ENCODE measurements at places on chromosomes 12 and 14.
A peak's percentile ranks its signal among the peaks of the same experiment; 100 is the strongest.

DNA sequence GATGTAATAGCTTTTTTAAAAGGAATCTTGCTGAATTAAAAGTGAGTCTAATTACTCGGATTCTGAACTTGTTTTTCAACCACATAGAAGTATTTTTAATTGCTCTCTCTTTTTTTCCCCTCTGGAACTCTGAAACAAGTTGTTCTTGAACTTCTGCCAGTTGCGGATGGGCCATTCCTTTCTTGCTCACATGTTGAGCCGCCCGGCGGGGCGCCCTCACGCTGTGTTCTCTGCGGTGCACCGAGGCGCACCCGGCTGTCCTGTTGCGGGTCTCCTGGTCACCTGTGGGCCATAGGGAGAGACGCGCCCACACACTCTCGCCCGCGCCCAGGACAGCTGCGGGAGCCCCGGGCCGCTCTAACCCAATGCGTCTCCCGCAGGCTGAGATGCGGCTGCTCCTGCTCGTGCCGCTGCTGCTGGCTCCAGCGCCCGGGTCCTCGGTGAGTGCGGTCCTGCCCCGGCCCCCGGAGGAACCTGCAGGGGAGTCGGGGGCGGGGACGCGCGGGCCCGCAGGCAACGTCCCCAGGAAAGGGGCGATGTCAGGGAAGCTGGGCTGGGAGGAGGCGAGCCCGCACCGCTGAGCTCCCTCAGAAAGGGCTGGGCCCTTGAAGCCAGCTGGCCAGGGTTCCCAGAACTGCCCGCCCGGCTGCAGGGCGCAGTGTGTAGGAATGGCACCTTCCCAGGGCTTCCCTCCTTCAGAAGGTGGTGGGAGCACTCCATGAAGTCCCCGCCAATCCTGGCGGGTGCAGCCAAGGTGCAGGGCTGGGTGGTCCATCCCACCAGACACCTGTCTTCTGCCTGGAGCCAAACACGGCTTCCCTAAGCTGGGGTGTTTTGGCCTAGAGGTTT lies 2.3 kb downstream of the PAPLN start:
- no peak for DNase-seq

- no peak for DNase-seq
Measured at GRCh38 chr14:91575469-91576208, 65.5 kb upstream of the PPP4R3A start.

- DNase-seq = no peak
Measured at GRCh38 chr12:50784501-50784900, 20.6 kb downstream of the ATF1 start.

DNA sequence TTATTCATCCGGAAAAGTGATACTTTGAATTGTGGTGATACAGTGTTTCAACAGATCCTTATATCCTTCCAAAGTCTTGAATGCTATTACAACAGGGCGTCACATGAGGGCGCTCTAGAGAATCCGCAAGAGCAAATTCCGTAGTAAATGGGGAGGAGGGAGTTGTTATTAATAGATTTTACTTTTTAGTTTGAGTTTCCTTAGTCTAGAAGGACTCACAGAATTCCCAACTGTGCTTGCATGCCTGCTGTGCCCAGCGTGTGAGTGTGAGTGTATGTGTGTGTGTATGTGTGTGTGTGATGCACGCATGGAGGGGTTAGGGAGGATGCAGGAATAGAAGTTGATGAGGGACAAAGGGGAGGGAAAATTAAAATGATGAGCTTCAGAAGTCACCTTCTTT lies 375.3 kb downstream of the C12orf75 start:
- peak; percentile 55 for DNase-seq

DNA sequence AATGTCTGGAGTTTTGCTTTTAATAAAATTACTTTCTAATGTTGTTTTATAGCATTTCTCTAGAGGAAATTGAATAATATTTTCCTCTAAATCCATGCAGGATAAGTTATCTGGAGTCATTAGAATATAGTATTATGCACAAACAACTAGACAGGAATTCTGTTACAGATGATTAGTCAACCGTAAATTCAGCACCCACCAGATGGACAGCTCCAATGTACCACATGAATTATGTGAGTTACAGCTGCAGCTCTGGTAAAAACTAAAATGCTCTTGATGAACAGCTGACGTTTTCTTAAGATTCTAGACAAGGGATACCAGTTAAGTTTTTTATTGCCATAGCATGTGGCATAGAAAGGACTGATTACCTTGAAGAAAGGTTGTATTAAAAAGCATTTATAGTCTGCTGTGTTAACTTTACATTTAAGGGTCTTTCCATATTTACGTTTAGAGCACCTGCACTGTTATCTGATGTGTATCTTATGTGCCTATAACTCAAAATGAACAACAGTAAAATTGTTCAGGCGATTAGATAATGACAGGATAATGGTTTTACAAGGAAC lies 321.4 kb upstream of the LRFN5 start:
- DNase-seq = no peak

- no peak for DNase-seq
Measured at GRCh38 chr12:1044199-1044598, 53.2 kb downstream of the ERC1 start.

DNA sequence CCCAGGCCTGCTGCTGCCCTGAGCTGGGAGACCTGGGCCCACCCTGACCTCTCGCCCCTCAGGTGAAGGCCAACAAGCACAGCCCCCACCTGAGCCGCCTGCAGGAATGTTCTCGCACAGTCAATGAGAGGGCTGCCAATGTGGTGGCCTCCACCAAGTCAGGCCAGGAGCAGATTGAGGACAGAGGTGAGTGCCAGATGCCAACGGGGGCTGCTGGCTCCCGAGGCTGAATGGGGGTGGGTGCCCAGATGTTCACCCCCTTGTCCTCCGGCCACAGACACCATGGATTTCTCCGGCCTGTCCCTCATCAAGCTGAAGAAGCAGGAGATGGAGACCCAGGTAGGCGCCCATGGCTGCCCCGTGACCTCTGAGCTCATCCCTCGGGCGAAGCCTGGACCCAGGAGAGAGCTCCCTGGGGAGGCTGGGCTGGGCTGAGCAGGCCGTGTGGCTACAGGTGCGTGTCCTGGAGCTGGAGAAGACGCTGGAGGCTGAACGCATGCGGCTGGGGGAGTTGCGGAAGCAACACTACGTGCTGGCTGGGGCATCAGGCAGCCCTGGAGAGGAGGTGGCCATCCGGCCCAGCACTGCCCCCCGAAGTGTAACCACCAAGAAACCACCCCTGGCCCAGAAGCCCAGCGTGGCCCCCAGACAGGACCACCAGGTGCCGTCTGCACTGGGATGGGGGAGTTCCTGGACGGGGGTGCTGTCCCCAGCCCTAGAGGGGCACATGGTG lies 25.8 kb downstream of the HIP1R start:
- DNase-seq = no peak

DNA sequence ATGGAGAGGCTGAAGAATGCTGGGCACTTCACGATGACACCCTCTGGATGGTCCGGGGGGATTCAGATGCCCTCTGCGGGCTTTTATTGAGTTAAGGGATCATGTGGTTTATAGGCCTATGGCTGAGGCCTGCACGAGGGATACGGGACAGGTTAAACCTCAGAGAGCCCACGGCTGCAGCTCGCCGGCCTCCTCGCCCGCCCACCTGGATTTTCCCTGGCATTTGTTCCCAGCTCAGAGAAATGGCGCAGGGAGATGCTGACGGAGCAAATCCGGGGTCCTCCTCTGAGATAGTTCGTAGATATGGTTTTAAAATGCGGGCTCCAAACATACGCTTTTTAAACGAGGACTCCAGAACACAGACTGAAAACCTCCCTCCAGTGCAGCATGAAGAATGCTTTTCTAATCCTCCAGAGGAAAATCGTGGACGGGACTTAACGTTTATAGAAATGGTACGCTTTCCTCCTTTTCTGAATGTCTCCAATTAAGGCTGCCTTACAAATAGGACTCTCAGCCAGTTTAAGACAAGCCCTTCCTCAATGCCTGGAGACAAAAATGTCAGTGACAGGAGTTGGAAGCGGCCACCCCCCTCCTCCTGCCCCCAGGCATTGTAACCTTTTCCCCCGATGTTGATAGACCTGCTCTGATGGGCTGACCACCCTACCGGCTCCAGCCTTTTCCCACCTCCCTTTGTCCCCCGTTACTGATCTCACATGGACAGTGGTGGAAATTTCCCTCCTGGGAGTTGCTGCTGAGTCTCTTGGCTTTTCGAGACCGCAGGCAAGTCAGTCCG lies 16.6 kb downstream of the CCND2 start:
- no peak for DNase-seq

DNA sequence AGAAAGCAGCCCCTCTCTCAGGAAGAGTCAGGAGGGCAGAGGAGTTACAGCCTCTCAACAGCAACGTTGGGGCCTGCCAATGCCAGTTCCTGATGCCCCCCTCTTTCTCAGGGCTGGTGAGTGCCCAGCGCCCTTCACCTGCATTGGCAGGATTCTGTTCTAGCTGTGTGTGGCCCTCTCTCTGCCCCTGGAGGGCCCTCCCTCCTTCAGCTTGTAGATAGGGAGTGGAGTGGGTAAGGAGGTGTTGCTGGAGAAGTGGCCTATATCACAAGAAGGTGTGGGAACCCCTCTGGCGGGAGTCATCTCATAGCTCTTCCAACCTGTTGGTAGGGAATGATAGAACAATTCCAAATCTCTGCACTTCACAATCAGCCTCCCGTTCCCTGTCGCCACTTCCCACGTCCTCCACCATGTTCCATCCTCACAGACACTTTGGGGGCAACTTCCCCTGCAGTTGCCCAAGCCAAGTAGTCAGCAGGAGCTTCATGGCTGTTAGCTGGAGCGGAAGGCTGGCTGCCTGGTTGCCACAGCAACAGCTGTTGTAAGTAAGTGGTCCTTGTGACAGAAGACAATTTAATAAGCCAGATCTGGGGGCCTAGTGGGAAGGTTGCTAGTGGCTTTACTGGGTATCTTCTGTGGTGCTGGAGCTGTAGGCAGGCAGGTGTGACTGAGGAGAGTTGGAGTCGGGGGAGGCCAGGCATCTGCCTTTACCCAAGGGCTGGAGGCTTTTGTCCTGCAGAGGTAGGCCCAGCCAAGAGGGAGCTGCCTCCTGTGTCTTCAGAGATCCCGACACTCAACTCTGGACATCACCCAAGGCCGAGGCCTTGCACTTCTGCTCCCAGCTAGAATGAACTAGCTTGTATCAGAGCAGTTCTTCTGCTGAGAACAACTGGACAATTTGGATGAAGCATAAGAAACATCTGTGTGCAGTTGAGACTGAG lies 38.4 kb downstream of the GALNT16 start:
- DNase-seq = no peak

Measured in suppressor macrophage treated with lipopolysaccharide for 4 hours (primary cell).